ENCODE measurements at places on chromosomes 11 and 22.

DNA sequence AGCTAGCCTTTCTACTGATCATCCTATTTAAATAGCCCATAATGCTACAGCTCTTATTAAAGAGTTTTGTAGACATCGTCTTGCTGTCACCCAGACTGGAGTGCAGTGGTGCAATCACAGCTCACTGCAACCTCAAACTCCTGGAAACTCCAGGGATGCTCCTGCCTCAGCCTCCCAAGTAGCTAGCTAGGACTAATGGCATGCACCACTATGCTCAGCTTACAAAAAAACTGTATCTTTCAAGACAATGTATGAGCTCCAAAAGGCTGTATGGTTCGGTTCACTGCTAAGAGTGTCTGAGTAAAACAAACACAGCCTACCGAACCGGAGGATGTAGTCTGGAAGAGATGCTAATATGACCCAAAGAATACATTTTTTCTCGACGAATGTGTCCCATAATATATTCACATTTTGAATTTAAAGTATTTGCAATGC, 2.6 kb downstream of the TAF1D start:
- no peak for ATAC-seq

GRCh38 chr11:73995247-73995646, 12.6 kb upstream of the UCP2 start:
- peak; percentile 76 for ATAC-seq

DNA sequence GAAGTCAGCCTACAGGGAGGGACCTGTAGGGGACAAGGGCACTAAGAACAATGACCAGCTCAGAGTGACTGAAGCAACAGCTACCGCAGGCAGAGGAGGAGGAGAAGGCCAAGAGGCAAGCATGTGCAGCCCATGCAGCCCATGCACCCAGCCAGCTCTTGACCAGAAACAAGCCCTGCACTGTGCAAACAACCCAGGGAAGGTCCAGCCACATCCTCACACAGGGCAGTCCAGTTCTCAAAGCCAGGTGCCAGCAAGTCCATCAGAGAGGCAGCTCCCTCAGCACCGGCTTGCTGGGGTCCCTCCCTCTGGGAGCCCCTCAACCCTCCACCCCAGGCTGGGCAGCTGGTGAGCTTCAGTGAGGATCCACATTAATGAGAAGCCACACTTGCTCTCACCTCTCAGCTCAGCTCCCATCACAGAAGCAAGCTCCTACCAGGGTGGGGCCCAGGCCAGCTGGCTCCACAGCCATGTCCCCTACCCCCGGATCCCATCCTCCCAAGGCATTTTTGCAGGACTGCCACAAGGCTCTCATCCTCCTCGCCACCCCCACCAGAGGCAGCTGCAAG, 7.1 kb downstream of the DGCR2 start:
- ATAC-seq, result no peak

- ATAC-seq, result no peak
Measured at GRCh38 chr22:35538801-35539321, 1.8 kb upstream of the RASD2 start.

GRCh38 chr22:36343720-36344105, 44.1 kb downstream of the MYH9 start:
- no peak for ATAC-seq

- ATAC-seq, result no peak
Measured at GRCh38 chr22:19691721-19692341, 22.5 kb upstream of the SEPTIN5 start.

DNA sequence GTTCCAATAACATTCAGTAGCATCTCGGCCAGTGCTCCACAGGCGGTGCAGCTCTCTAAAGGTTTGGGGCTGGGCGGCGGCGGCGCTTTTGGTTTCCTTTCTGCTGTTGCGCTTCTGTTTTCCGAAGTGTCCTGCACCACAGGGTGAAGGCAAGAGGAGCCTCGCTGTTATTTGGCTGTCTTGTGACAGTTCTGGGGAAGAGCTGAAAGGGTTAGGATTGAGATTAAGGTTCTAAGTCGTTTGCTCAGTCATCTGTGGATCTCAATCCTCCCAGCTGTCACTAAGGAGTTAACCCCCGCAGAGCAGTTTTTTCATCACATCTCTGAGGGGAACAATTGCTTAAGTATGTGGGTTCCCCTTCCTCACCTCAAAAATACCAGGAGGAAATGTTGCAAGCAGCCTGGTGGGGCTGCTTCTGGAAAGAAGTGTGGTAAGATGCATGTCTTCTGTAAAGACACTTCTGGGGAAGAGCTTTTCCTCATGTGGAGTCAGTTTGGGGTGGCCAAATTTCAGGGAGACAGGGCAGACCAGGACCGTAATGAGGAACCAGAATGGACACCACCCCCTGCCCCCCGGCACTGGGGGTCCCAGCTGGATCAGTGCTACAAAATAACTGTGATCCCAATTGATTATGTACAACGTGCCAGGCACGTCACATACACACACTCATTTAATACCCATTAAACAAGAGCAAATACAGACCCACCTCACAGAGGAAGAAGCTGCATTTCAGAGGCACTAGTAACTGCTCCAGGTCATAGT, 14.2 kb downstream of the TMEM121B start:
- peak; percentile 70 for ATAC-seq

DNA sequence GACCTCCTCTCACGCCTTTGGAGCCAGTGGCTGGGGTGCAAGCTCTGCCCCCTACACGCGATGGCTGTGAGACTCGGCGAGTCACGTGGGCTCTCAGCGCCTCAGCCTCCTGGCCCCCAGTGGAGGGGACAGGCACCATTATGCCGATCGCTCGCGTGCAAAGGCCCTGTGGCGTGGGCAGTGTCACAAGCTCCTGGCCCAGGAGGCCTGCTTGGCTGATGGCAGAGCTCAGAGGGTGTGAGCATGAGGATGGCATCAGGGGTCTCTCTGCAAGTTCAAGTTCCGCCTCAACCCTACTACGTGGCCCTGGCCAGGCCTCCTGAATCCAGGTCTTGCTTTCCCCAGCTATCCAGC, 90.8 kb upstream of the KCNQ1OT1 start:
- no peak for ATAC-seq

DNA sequence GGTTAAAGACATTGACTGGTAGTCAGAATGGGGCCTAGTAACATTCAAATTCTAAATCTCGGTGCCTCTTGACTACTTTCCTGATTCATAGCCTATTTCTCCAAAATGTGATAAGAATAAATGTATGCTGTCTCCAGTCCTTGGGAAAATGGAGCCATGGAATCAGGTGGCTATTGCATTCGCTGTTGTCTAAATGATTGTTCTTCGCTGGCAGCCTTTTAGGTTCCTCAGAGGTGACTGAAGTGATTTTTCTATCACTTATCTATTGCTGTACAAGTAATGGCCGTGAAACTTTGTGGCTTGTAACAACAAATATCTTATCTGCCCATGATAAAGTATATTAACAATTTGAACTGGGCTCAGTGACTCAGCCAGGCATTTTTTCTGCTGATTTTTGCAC, 15.4 kb downstream of the SRPRA start:
- ATAC-seq, result no peak

- no peak for ATAC-seq
Measured at GRCh38 chr11:57536947-57537619, at the start of gene SMTNL1. Gene SMTNL1 (plus strand): TSS chr11:57537595. CDS start chr11:57542643, 5,048 bp downstream.

DNA sequence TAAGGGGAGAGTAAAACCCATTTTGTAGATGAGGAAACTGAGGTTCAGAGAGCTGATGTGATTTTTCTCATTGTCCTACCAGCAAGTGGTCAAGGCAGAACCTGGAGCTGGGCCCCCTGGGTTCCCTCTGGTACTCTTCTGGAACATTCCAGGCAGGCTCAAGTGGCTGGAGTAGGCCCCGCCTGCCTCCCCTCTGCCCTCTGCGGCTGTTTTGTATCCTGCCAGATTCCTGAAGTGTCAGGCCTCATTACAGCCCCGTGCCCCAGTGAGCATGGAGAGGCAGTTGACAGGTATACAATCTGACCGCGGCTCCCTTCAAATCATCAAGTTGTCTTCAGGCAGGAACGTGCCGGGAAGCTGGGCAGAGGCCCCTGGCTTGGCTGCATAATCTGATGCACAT, 94.6 kb upstream of the CD82 start:
- no peak for ATAC-seq

- ATAC-seq, result no peak
Measured at GRCh38 chr11:21564833-21565682, 627.8 kb upstream of the ANO5 start.

- ATAC-seq, result no peak
Measured at GRCh38 chr11:122601141-122602125, 54.1 kb upstream of the UBASH3B start.

- no peak for ATAC-seq
Measured at GRCh38 chr22:49998718-49999062, 13.9 kb downstream of the IL17REL start.

DNA sequence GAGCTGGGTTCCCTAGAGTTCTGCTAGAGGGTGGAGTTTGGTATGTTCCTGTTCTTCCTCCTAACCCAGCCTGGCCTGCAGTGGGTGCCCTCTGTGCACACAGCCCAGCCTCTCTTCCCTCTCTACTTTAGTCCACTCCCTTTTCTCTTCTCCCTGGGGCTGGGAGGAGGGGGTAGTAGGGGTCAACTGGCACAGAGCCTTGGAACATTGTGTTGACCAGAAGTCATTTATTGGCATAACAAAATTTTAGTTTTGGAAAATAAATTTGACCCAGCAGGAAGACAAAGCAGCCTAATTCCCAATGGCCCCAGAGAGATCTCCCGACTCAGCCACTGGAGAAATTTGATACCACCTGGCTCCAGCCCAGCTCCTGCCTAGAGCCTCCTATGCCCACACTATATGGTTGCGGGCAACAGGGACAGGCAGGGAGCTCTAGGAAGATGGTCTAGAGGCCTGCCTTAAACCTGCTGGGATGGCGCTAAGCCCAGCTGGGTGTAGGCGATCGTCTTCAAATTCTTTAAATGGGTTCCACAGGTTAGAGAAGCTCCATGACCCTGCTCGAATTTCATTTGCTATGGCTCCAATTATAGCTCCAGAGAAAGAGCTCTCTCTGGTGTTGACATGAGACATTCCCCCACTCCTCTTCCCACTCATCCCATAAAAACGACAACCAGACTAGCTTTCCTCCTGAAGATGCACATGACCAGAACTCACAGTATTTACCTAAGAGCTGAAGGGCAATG, 9.9 kb downstream of the PCSK7 start:
- no peak for ATAC-seq

DNA sequence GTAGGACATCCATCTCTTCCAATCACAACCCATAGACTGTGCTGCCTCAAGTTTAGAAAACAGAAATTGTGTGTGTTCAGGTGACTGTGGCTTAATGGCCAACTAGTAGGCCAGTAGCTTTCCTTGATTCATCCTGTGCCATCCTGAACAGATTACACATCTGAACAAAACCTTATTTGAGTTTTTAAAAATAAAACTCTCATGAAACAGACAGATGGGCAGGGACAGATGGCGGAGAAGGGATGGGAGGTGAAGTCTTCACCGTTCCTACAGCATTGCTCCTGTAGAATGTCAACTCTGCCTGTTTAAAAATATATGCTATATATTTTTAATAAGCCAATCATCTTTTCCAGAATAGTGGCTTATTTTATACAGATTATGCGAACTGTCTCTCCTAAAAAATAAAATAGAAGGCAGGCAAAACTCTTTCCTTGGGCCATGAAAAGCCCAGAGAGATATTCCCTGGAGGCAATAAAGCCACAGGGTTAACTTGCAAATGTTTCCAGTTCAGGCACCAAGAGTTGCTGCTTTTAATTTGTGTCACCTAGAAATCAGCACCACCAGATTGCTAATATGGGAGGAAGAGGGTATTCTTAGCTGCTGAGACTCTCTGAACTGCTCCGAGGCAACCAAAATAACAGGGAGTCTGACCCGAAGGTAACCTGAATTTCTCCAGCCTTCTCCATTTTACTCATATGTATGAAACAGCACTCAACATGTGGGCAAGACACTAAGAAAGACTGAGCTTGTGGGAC, 861.2 kb downstream of the OPCML start:
- ATAC-seq, result no peak

DNA sequence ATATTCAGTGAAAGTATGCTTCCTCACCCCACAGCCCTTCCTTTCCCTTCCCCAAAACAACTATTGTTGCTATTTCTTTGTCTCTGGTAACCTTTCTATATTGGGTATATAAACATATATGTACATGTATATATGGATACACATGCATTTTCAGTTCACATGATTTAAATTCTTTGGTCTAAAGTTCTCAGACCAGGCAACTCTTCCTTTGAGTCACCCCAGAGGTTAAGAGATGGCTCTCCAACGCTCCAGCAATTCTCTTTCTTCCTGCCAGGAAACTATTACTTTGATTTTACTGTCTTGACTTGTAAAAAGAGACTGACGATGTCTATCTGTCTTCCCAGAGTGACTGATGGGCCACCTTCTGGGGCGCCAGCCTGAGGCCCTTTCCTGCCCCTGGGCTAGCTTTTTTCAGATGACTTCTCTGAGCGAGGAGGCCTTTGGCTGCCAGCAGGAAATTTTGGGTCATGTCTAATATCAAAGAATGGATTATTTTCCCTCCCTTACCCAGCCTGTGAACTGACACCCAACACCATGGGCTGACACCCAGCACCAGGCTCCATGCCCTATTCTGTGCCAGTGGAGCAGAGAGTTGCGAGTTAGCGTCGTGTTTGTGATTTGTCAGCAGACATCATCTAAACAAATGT, 14.4 kb upstream of the ST3GAL4 start:
- no peak for ATAC-seq

DNA sequence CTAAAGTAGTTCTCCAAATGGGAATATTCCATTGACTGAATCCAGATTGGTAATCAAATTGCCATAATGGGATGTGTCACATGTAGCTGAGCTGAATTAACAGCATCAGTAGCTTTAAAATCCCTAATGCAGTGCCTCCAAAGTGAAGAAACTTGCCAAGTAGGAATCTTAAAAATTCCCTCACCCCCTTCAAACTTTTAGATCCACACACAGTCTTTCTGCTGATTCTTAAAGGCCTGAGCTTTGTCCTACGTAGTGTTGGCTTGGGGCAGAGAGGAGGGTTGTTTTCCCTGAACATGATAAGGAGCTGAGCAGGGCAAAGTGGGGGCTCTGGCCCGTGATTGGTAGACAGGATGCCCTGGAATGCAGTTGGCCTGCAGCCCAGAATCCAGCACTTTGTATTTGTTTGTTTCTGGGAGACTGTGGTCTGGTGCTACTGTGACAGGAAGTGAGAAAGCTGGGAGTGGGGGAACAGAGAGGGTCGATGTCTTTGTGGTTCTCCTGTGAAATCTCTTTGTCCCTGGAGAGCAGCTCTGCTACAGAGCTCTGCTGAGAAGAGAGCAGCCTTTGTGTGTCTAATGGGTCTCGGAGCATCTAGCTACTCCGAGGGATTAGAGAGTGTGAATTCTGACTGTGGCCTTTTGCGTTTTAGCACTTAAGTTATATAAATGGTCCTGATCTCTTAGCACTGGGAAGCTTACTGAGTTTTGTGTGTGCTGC, 16.9 kb downstream of the CTNND1 start:
- ATAC-seq, result no peak

- ATAC-seq, result no peak
Measured at GRCh38 chr11:8790968-8791367, 108.4 kb downstream of the RPL27A start.

- no peak for ATAC-seq
Measured at GRCh38 chr11:81989093-81989492, 744.6 kb downstream of the FAM181B start.

DNA sequence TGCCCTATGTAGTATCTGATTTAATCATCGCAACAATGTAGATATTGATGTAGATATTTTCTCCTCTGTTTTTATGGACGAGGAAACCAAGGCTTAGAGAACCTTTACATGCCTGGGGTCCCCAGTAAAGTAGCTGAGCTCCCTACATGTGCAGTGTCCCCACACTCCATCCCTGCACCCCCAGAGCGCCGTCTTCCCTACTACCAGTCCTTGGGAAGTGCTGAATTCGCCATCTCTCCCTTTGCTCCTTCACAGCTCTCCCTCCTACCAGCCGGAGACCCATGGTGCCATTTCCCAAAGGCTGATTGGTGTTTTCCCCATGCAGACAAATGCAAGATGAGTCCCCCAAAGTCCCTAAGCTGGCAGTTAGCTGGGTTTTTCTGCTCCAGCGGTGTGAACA, 86.0 kb downstream of the CEP164 start:
- no peak for ATAC-seq

Data from activated T-helper 17 cell treated with anti-CD3 and anti-CD28 coated beads, Interleukin-2, amount 50 U/mL, for 72 hours (primary cell).